ENCODE measurements at places on chromosomes 5 and 9. TPM values are rescaled to one million over a fixed set of nuclear protein-coding genes. Genes with fewer than 3 reads are reported as not detected.

The FOXD4L4 gene
- 0.15 TPM for total RNA-seq

- no peak for DNase-seq
Measured at GRCh38 chr5:133336121-133336968, 276.0 kb downstream of the FSTL4 start.

DNA sequence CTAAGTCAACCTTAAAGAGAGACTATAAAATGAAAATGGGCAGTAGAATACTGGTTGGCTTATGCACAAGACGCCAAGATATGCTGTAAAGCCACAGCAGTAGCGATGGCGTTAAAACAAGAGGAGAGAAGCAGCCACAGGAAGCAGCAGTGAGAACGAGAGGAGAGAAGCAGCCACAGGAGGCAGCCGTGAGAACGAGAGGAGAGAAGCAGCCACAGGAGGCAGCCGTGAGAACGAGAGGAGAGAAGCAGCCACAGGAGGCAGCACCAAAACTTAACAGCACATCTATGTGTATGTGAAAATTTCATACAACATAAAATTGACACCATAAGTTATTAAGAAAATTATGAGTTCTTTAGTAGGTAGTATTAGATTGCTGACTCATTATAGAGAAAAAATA is 2318.6 kb upstream of the ACO1 start:
- no peak for DNase-seq

DNA sequence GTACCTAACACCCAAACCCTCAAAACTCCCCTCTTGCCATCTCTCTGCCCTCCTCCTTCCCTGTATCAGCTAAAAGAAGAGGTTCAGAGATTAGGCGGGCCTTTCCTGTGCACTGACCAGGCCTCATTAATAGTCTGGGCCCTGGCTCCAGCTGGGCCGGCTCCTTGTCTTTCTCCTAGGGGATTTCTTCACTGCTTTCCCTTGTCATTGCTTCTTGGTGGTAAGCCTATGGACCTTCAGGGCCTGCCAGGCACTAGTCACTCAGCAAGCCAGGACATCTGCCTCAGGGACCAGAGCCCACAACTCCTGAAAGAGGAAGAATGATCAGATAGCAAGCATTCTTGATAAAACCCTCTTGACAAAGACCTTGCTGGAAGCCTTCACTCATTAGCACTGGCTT is 50.9 kb downstream of the MRRF start:
- DNase-seq, result no peak

The FABP6 gene
- not detected for total RNA-seq

- DNase-seq, result no peak
Measured at GRCh38 chr5:155368490-155368889, 354.9 kb downstream of the KIF4B start.

GRCh38 chr5:103587185-103587748 is 24.7 kb upstream of the NUDT12 start:
- DNase-seq, result peak; percentile 67

All from endothelial cell of umbilical vein (primary cell).